ENCODE measurements at places on chromosomes 11 and 22. TPM values are rescaled to one million over a fixed set of nuclear protein-coding genes. Genes with fewer than 3 reads are reported as not detected.

AKIP1 gene
- total RNA-seq: 35.0 TPM

GRCh38 chr22:50694099-50694605 is 21.5 kb downstream of the SHANK3 start:
- no peak for DNase-seq

GRCh38 chr22:19138217-19139000 is 6.0 kb downstream of the ESS2 start:
- DNase-seq: no peak

- no peak for DNase-seq
Measured at GRCh38 chr22:30882184-30882717, 86.3 kb downstream of the MORC2 start.

DNA sequence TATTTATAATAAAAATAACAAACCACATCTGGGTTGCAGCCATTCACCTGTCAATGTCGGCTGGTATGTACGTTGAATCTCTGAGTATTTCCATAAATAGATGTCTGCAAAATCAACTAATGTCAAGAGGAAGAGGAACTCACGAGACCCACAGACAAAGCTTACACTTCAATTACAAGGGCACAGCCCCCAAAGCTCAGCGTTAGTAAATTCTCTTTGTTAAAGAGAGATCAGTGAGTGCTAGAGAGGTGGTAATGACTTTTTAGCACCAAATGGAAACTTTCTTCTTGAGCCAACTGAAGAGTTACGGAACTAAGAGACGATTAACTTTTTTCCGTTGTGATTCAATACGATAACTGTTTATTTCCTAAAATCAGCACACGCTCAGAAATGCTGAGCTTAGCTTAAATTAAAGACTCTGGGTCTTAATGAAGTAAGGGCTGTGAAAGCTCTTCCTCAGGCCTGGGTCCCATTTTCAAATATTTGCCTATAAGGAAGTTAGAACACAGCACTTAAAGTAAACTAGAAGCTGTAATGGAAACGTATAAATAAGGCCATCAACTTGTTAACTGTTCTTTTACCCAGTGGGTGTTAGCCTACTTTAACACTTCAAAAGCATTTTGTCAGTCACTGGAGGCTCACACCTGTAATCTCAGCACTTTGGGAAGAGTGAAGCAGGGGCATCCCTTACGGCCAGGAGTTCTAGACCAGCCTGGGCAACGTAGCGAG is 22.8 kb upstream of the TFIP11 start:
- no peak for DNase-seq

Measured in activated CD4-positive, alpha-beta T cell treated with anti-CD3 and anti-CD28 coated beads, Interleukin-2, amount 10 ng/mL, durations not matched to agents 7 days and 5 days (primary cell).